ENCODE measurements at places on chromosomes 11 and 22.

DNA sequence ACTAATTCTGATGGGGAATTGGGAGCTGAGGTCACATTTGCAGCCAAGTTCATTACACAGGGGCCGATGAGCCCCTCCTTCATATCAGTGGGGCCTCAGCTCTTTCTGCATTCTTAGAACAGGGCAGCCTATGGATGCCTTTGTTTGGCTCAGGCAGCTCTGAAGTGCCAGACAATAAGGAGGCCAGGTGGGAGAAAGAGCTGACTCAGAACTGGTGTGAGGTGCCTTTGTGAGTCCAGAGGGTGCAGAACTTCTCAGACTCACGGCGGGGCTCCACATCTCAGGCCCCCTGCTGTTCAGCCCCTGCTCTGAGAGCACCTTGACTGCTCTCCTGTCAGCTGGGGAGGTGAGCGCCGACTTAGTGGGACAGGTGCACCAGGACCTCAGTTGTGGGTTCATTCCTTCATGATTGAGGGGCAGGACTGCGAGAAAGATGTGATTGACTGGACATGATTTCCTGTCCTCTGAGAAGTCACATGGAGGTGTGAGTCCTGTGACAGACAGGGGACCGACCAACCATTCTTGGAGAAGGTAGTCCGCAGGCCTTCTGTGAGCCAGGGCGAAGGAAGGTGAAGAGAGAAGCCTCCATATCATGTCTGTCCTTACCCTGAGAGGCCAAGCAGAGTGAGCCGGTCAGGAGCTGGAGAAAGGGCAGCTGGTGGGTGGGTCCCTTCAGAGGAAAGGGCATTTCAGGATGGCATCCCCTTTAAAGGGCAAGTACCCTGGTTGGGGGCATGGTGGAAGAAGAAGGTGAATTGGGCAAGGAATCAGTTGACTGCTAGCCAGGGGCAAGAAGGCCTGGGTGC lies 245.0 kb upstream of the TBCEL start:
- no peak for DNase-seq

- DNase-seq = no peak
These were observed 94.0 kb upstream of the APOA1 start for GRCh38 chr11:116931206-116931953.

GRCh38 chr11:33735271-33736147 lies 714 bp downstream of the CD59 start:
- peak; percentile 45 for DNase-seq

GRCh38 chr22:33095661-33096060 lies 37.5 kb upstream of the SYN3 start:
- DNase-seq = no peak

DNA sequence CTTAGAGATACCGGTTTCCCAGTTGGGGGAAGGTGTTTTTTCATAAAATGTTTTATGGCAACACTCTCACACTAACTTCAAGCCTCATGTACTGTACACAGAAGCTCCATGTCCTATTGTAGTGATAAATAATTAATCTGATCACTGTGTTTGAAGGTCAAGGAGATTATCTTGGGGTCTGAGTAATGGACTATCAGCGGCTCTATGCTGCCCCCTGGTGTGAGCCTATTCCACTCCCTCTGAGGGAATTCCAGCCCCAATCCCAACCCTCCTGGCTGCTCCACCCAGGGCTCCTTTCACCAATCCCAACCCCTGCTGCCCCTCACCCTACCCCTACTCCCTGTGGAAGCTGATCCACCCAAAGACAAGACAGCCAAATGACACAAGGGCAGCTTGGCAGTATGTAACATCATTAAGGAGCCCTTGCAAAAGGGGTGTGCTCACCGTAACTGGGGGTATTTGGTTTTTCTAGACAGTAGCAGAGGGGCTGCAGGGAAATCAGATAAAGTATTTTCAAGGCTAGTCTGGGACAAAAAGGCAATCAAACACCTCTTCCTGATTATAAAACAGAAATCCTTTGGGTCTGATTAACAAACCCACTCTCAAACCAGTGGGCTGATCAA lies 22.3 kb downstream of the HPS4 start:
- peak; percentile 74 for DNase-seq

- no peak for DNase-seq
These were observed 9.1 kb downstream of the PPP6R3 start for GRCh38 chr11:68469642-68470041.

DNA sequence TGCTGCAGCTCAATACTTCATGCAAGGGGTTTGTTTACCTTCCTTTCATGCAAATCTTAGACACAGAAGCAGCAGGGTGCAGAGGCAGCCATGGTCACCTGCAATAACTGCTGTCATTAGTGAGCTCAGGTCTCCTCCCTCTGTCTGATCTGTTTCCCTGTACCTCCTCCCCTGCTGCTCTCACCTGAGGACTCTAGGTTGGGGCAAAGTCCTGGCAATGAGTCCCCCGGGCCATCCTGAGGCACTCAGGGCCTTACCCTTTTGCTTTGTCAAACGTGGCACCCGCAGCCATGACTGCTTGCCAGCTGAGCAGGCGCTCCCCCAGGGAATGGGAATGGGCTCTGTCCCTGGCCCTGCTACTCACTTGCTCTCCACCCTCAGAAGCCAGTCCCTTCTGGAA lies 3.9 kb downstream of the LRRC10B start:
- no peak for DNase-seq

- DNase-seq = peak; percentile 58
These were observed 542.0 kb downstream of the FAM181B start for GRCh38 chr11:82191695-82192094.

DNA sequence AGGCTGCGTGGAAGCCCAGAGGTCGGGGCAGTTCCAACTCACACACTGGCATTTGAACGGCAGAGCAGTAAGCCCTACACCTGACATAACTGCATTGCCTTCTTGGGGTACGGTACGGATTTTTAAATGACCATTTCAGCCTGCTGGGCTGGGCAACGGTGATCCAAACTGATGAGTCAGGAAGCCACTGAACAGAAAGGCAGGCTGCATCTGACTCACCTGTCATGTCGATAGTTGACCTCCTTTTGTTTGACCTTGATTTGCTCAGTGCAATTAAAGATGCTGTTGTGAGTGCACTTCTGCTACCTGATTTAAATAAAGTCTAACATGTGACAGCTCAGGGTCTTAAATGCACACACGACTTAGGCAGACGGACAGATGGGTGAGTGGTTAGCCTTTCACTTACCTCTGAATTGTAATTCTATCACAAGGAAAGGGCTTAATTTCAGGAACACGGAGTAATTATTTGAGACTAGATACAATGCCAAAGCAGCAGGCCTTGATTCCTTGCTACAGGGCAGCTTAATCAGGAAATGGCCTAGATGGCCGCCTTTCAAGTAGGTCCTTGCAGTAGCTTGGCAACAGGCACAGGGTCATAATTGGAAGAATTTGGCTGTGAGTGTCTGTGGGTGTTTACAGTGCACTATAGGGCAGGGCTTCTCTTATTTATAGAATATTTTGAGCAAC lies 52.2 kb downstream of the BMAL1 start:
- DNase-seq = peak; percentile 97

- DNase-seq = no peak
These were observed 378.3 kb downstream of the INSC start for GRCh38 chr11:15493066-15493465.

DNA sequence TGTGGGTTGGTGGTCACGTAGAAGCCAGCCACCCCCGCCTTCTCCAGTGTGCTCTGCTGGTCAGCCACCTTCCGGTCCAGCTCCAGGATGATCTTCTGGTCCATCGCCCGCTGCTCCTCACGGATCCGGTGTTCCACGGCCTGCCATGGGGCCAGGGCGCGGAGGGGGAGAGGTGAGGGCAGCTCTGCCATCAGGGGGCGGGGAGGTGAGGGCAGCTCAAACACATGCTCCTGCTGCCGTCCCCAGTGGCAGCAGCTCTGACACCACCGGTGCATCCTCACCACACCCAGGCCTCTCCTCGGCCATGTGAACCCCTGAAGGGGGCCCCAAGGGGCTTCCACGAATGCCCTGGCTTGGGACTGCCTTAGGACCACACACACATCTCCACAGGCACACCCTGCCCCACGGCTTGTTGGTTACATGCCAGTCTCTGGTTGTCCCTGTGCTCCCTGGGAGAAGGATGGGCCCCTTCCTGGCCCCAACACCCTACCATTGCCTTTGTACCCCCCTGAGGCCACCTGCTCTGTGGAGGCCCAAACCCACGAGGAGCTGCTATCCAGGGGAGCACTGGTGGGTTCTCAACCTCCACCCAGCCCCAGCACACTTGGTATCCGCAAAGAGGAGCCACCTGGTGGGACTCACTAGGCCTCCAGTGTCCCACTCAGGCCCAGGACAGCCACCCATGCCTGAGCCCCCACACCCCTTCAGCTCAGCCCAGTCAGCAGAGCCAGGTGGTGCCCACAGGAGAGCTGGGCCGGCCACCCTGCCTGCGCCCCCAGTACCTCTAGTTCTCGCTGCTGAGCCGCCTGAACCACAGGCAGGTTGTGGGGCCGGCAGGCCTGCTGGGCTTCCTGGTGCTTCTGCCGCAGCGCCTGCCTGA lies 4.3 kb downstream of the DGCR6L start:
- no peak for DNase-seq

DNA sequence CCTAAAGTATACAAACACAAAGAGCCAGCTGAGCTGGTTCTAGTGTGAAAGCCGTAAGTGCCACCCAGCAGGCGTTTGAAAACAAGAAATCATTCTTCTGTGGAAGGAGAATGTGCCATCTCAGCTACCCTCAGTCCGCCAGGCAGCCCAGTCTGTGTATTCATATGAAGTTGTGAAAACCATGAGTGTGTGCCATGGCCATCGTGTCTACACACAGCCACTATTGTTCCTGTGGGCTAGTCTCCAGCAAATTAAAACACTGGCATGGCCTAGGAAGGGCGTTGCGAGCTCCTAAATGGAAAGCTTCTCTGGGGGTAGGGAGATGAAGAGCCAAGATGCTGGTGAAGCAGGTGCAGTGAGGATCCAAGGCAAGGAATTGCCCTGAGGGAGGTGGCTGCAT lies 51.5 kb upstream of the HORMAD2 start:
- DNase-seq = no peak

DNA sequence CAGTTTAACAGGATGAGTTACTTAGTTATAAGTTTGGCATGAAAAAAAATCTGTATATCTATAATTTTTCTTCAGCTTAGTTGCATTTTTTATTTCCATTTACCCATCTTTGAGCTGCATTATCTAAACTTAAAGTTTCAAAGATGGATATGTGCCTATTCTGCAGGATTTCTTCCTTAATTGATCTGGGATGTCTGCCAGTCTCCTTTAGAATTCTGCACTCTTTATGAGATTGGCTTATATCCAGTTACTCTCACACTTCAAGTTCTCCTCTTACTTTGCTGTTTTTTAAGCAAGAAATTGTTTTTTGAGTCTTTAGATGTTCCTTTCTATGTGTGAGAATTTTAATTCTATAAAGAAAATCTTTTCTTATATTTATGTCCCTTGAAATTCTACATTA lies 5.1 kb upstream of the PDGFD start:
- DNase-seq = no peak

DNA sequence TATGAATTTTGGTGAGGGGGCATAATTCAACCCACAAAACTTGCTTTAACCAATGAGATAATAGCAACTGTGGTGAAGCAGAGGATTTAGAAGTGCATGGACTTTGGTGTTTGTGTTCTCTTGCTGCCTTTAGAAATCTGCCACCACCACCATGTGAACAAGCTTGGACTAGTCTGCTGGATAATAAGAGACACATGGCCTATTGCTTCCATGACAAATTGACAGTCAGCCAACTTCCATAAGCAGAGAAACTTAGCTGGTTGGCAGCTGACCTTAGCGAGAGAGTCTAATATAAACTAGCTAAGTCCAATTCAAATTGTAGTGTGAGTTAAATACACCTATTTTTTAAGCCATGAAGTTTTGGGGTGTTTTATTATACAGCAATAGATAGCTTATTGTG lies 482.1 kb upstream of the ANO5 start:
- no peak for DNase-seq

DNA sequence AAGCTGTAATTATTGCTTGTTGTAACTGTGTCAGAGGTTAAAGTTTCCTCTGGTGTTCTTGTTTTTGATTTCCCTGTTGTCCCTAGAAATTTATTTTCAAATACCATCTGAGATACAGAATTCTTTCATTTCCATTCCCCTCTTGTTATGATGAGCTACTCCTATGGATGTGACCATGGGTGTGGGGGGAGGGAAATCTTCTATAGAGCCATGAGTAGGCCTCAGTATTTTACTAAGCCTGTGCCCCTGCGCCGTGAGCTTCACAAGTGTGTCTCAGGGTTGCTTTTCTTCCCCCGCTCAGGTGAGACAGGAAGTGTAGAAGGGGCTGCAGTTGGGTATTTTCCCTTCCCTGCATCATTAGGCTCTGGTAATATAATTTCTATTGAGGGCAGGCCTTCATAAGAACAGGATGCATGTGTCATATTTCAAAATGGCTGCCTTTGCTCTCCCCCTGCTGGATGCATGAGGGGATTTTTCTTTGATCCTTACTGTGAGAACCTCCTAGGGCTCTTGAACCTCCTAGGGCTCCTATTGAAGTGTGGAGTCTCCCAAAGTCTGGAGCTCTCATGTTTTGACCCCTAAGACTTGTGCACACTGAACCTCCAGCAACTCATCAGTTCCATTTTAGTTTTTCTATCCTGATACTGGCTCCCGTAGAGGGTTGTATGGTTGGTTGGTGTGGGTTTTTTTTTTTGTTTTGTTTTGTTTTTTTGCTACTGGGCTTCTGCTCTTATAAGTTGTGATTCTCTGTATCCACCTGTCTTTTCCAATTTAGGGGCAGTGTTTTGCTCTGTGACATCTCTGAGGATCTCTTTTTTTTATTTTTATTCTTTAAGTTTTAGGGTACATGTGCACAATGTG lies 658.2 kb downstream of the NTM start:
- peak; percentile 11 for DNase-seq

DNA sequence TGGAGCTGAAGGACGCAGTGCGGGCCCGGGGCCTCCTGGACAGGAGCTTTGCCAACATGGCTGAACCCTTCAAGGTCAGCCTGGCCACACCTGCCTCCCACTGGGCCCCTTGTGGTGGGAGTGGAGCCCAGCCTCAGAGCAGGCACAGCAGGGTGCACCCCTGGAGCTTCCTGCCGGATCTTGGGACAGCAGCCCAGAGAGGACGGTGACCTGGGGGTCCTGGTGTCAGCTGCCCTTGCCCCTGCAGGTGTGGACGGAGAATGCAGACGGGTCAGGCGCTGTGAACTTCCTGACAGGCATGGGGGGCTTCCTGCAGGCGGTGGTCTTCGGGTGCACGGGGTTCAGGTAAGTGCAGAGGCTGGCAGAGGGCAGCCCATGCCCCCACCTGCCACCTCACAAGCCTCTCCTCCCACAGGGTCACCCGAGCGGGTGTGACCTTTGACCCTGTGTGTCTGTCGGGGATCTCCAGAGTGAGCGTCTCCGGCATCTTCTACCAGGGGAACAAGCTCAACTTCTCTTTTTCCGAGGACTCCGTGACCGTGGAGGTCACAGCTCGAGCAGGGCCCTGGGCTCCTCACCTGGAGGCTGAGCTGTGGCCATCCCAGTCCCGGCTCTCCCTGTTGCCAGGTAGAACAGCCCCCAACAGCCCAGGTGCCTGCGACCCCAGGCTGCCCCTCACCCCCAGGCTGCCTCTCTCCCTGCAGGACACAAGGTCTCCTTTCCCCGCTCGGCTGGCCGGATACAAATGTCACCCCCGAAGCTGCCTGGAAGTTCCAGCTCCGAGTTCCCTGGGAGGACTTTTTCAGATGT lies 5.1 kb downstream of the PGGHG start:
- DNase-seq = no peak

Data from NCI-H524 (cell line).